Naive thymus-derived CD8-positive, alpha-beta T cell (primary cell): ENCODE measurements at places on chromosomes 5 and 9.

GRCh38 chr5:168334695-168335094, 43.2 kb downstream of the WWC1 start:
- DNase-seq: no peak

- DNase-seq: no peak
Measured at GRCh38 chr9:117703537-117703936, 666 bp upstream of the TLR4 start.

DNA sequence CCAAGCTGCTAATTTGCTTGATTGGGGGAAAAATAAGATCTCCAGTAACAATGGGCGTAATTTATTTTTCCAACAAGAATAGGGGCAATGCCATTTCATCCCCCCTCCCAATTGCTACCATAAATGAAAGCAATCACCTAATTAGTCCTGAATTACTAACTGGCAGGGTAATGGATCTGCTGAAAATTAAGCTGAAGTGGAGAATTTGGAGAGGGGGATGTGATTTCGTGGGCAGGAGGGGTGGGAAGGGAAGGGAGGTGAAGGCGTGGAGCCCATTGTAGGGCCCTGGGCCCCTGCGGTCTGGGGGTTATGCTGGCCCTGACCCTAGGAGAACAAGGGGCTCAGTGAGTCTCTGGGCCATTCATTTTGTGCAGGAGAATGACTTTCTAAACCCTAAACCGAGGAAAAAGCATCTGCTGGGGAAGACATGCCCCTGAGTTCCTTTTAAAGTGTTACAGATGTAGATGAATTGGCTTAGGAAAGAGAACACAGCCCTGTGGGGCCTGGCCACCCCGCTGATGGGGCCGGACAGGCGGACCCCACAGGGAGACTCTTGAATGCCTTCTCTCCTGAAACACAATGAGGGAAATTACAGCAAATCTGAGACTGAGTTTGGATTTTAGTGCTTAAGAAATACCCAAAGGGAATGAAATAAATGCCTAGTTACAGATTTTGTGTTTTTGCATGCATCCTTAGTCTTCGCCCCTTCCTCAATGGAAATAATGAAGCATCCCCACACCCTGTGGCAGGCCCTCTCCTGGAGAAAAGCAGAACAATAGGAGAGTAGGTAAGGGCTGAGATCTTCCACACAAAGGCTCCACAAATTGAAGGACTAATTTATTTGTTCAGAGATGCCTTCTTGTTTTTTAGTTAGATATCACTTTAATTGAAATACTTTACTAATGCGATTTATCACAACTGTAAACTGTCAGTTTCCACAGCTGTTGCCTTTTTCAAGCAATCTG, 143.2 kb downstream of the PSAT1 start:
- DNase-seq: no peak

GRCh38 chr9:81626511-81626910, 62.8 kb downstream of the TLE1 start:
- no peak for DNase-seq

DNA sequence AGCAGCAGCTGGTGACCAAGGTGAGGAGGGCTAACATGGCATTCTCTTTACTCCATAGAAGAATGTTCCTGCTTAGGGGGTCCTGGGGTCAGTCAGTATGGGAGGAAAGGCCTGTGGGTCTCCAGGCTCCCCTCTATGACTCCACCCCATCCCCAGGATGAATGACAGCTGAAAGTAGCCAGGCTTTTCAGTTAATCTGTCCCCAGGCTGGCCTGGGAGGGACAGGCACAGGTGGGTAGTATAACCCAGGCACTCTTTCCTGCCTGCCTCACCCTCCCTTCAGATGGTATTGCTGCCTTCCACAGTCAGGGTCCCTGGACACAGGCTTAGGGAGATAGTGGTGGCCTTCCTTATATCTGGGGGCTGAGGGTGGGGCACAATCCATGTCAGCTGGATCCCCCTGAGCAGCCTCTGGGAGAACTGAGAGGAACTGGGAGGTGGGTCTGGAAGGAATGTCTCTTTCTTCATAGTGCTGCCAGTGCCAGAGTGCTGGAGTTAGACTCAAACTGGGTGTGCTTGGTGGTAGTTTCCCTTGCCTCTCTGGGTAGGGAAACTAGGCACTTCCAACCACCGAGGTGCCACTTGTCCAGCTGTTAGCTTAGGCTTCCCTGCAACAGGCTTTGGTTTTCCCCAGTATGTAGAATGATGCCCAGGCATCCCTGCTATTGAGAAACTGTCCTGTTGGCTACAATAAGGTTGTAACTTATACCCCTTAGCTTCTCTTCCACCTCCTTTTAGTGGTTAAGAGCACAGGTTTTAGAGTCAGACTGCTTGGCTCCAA, 27.8 kb downstream of the LARP1 start:
- no peak for DNase-seq
